Left kidney (tissue), 8 donors: ENCODE measurements at places on chromosomes 4 and X.
A peak's percentile ranks its signal among the peaks of the same experiment; 100 is the strongest.

GRCh38 chr4:156972379-156973015 lies 898 bp upstream of the PDGFC start:
- DNase-seq = no peak

DNA sequence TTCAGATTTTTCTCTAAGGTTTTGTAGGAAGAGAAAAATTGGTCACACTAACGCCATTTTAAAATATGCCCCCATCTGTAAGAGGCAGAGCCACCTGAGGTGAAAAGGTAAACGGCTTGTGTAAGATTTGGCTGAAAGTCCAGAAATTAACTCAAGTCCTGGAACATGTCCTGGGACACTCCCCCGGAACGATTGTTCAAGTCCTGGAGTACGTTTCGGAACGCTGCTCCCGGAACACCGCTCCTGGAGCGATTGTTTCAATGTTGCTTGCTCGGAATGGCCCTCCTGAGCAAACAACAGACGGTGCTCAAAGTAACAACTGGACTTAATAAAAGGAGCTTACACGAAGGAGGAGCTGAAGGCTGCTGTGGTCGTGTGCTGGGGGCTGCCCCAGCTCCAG lies 796.5 kb upstream of the SLIT2 start:
- DNase-seq = no peak

DNA sequence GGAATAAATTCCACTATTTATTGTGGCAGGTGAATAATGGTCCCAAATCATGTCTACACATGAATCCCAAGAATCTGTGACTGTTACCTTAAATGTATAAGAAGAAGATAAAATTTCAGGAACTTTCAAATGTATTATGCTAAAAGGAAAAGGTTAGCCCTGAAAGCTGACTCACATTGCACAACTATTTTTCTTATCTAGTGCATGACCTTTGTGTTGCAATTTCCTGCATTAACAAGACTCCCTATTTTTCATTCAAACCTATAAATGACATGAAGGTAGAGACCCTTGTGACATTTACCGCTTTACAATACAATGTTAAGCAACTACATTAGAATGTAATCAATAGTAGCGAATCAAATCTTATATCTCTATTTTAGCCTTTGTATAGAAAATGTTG lies 36.7 kb downstream of the UBQLN2 start:
- no peak for DNase-seq

DNA sequence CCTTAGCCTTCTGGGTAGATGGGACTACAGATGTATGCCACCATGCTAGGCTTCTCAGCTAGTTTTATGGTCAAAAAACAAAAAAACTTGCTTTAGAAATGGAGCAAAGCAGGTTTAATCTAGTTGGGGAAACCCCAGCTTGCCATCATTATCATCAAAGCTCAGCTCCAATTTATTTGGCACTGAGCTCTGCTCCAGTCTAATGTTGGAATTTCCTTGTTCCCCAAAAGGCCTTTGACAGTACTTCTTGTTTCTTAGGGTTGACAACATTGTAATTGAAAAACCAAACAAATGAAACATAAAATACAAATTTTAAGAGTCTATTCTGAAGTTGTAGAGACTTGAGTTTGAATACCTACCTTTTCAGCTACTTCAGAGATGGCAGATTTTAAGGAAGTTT lies 48.0 kb downstream of the MRPL1 start:
- no peak for DNase-seq

DNA sequence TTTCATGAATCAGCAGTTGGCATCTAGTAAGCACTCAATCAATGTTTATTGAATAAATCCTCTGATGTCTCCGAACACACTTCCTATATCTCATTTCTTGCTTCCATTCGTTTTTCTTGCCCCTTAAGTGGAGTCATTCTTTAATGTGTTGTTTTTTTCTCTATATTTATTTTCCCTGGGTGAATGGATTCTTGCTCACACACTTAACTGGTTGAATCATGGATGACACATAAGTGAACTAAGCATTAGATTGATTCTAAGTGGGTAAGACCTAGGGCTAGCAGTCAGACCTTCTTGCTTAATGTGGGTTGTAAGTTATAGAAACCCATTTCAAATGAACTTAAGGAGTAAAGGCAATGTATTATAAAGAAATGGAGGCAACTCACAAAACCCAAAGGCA lies 111.1 kb downstream of the RTL3 start:
- DNase-seq = no peak

DNA sequence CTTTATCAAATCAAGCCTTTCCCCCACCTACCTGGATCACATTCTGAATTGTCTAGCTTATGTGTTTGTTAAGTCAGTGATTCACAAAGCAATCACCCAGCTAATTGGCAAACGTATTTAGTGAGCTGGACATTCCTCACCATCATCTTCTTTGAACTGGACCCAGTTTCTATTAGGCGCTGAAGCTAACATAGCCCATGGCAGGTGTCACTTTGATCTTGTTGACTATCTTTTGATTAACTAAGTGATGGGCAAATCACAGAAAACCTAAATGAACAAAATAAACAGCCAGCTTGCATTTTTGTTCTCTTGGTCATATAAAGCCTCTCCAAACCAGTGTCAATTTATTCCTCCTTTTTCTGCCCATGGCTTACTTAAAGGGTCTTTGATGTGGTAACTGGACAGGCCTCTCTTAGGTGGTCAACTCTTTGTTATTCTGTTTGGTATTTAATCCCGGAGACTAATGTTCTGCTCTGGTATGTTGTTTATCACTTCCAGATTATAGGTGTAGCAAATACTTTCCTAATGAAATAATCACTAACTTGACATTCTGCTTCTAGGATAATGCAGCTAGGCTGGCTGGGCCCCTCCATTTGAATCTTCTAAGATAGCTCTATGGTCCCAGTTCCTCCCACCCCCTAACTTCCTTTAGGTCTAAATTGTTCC lies 105.3 kb upstream of the SMIM10 start:
- DNase-seq = no peak

DNA sequence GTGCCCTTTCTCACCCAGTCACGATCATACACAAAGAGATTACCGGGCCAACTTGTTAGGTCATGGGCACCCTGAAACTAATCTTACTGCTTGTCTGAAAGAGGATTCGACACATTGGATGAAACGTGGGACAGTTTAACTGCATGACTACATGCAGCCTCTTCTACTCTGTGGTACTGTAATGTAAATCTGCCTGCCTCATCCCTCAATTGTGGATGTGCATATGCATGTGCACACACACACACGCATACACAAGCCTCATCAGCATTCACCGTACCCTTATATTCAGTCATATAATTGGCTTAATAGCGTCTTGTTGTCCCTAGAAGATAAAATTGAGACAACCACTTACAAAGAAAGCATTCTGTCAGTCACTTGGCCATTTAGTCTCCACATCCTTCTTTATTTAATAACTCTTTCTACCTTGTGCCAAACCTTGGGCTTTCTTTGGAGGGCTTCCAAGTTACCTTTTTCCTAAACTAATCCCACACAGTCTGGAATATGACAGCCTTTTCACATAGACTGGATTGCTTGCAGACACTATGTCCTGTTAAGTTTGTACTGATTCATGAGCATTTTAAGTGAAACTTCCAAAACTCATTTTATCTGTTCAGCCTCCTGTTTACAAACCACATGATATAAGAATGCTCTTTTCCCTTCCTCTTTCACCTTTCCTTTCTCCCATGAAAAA lies 132.9 kb downstream of the AFF2 start:
- no peak for DNase-seq

DNA sequence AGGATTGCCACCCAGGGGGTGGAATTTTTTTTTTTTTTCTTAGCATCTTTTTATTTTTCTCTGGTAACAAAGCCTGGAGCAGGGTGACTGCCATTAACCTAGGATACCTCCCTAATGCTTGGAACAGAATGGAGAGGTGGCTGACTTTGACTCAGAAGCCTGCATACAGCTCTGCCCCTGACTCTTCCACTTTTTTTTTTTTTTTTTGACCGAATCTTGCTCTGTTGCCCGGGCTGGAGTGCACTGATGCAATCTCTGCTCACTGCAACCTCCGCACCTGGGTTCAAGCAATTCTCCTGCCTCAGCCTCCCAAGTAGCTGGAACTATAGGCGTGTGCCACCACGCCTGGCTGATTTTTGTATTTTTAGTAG lies 341 bp upstream of the SLC2A9 start:
- DNase-seq = no peak

DNA sequence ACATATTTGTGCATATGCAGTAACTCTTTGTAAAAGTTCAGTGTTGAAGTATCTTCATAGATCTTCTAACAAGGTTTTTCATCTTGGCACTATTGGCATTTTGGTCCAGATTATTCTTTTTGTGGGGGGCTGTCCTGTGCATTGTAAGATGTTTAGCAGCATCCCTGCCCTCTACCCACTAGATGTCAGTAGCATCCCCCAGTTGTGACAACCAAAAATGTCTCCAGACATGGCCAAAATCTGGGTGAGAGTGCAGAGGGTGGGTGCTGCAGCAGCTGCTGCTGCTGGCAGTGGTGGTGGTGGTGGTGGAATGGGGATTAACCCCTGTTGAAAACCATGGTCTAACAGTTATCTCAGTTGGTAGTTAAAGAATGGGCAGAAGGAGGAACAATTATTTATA lies 370.0 kb downstream of the GPAT3 start:
- DNase-seq = peak; percentile 5

GRCh38 chr4:81724925-81725329 lies 253.2 kb upstream of the RASGEF1B start:
- DNase-seq = no peak

DNA sequence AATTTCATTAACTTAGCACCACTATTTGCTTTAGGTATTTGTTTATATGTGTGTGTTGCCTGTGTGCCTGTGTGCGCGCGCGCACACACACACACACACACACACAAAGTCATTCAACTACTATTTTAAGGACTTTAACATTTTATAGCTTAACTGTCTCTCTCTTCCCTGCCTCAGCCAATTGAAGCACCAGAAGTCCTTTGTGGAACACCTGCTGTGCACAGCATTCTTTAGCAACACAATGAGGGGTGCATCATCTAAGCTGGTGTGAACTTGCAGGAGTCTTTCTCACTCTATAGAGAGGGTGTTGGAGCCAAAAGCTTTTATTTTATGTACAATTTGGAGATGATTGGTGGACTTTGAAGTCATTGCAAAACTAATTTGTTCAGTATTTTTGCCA lies 31.3 kb downstream of the SLIT2 start:
- DNase-seq = no peak

DNA sequence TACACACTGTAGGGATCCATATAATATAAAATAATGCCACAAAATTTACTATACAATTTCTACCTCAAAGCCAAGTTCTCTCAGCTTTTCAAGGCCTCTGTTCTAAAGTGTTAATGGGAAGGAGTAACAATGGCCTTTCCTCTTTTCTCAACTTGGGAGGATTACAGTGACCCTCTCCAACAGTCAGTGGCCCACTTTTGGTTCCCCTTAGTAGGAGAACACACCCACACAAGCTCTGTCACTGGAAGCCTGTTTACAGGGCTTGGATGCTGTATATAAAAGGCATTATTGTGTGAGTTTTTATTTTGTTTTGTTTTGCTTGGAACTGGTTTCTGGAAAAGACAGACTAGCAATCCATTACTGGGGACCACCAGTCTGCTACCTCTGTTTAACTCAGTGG lies 1.8 kb downstream of the ARHGEF6 start:
- DNase-seq = no peak

DNA sequence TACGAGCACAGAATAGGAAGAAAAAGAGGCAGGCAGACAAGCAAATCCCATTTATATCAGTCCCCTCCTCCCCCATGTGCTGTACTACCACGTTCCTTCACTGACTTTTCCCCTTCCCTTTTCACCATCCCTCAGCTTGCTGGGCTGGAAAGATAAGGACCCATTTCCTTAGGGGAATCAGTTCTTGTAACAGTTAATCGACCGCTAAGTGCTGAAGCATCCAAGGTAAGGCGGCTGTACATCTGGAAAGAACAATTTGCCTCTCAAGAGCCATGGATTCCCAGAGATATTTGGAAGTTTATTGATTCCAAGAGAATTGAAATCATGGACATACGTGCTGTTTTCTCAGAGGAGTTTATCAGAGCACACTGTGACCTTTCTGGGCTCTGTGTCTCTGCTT lies 1688.0 kb downstream of the STIM2 start:
- DNase-seq = no peak

GRCh38 chrX:109902665-109903064 lies 100.2 kb upstream of the TMEM164 start:
- no peak for DNase-seq

- peak; percentile 70 for DNase-seq
Measured at GRCh38 chr4:159946983-159947615, 844.2 kb downstream of the RAPGEF2 start.

- no peak for DNase-seq
Measured at GRCh38 chr4:147085781-147086180, 140.1 kb upstream of the TTC29 start.

- DNase-seq = no peak
Measured at GRCh38 chr4:147772056-147772455, 40.2 kb downstream of the ARHGAP10 start.

GRCh38 chr4:140871368-140871767 lies 115.2 kb upstream of the TBC1D9 start:
- DNase-seq = no peak

- DNase-seq = no peak
Measured at GRCh38 chr4:59855630-59856352, 1344.3 kb upstream of the ADGRL3 start.

- DNase-seq = no peak
Measured at GRCh38 chr4:140174543-140174942, 20.6 kb upstream of the MAML3 start.

- DNase-seq = no peak
Measured at GRCh38 chr4:130675266-130675665, 1579.3 kb downstream of the C4orf33 start.

GRCh38 chrX:94600077-94600476 lies 926.1 kb downstream of the FAM133A start:
- DNase-seq = no peak

GRCh38 chr4:68283714-68284113 lies 38.2 kb upstream of the TMPRSS11B start:
- DNase-seq = no peak

GRCh38 chrX:91434351-91435168 lies at the start of gene PABPC5:
PABPC5 (plus strand) TSS chrX:91434839; CDS start chrX:91435578, 739 bp downstream.
- peak; percentile 71 for DNase-seq

DNA sequence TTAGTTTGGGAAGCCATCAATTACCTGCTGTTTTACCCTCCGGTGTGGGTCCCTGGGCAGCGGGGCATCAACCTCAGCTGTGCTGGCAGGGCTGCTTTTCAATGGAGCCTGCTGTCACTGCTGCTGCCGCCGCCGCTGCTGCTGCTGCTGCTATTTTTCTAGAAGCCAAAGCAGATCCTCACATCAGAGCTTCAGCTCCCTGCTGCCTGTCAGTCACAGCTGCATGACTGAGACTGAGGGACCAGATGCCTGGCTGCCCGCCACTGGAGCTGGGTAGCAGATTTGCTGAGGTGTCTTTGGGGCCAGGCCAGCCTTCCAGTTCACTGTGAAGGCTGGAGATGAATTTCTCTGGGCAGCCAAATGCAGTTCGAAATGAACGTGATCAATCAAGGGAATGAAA lies 200.3 kb upstream of the NHS start:
- no peak for DNase-seq

- peak; percentile 32 for DNase-seq
Measured at GRCh38 chr4:121096629-121097028, 24.3 kb upstream of the NDNF start.

DNA sequence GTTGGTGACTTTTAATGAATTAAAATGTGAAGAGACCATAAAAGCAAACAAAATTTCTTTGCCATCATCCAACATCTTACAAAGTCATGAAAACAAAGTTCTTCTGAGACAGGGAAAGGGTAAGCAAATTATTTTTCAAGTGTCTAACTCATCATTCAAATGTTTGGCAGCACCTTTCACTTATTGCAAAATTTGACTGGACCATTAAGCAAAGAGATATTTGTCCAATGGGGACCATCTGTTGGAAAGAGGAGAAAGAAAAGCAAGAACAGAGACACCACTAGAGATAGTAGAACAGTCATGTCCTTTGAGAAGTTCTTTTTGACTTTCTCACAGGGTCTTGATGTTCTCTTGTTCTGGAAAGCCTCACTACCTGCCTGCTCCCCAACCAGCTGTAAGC lies 330.1 kb downstream of the PAPSS1 start:
- no peak for DNase-seq
